ENCODE measurements at places on chromosomes 11 and 22. TPM values are rescaled to one million over a fixed set of nuclear protein-coding genes. Genes with fewer than 3 reads are reported as not detected.

Gene UPK3A
- total RNA-seq = not detected

Gene OR10A2
- total RNA-seq = not detected

Gene KRTAP5-2
- total RNA-seq = not detected

Gene GAL3ST1
- not detected for total RNA-seq

Gene DDI1
- under 0.01 TPM for total RNA-seq

Gene TCN2
- 3.9 TPM for total RNA-seq

Gene RIMBP3B
- total RNA-seq = 0.32 TPM

Gene TUT1
- total RNA-seq = 5.2 TPM

Gene DBX1
- total RNA-seq = not detected

Gene NXPE1
- total RNA-seq = not detected

Gene LGALS12
- total RNA-seq = not detected

Gene ABCC8
- total RNA-seq = not detected
